ENCODE measurements at places on chromosomes 16 and 17.
A peak's percentile ranks its signal among the peaks of the same experiment; 100 is the strongest.

- DNase-seq = no peak
Observed at GRCh38 chr16:62974424-62974823, 938.2 kb upstream of the CDH8 start.

DNA sequence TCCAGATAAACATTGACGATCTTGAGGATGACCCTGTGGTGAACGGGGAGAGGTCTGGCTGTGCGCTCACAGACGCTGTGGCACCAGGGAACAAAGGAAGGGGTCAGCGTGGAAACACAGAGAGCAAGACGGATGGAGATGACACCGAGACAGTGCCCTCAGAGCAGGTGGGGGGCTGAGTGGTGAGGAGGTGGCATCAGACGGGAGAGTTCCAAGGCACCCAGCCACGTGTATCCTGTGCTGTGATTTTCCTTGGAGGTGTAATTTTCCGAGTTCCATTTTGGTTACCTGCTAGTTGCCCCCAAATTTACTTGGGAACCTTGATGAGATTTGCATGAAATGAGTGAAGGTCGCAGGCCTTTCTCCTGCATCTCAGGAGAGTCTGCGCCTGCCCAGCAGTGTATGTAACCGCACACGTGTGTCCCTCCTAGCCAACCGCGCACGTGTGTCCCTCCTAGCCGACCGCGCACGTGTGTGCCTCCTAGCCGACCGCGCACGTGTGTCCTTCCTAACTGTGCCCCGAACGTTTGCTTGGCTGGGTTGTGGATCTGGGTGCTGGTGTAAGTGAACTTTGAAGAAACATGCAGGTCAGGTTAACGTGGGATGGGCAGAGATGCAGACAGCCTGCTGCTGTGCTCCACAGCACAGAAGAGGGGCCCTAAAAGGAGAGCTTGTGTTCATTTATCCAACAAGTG lies 10.1 kb downstream of the TCF25 start:
- no peak for DNase-seq

DNA sequence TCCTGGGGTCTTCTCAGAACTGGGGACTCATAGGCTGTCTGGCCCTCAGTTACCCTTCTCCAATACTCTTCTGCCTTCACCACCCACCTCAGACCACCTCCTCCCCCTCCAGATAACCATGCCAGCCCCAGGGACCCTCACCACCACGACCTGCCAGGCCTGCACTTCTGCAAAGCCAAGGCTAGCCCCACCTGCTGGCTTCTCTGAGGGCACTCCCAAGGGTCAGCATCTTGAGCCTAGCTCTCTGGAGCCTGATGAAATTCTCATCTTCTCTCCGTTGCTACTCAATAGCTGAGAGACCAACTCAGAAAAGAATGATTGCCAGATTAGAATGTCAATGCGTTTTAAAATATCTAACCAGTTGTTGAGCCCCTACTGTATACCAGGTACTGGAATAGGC lies 56.1 kb upstream of the LYRM9 start:
- DNase-seq = no peak

- DNase-seq = no peak
Observed at GRCh38 chr17:82120148-82120547, 22.1 kb upstream of the FASN start.

DNA sequence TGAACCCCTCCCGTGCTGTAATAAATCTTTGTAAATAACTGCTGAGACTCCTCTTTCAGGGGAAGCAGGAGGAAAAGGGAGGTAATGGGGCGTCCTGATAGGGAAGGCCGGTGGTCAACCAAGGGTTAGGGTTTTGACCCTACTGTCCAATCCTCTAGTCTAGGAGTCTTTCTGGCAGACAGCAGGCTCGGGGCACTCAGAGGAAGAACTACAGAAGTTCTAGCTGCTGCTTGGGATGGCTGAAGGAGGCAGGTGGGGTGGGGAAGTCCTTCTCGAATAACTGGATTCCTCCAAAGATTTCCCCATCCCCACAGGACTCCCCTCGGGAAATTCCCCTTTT lies 387 bp upstream of the STARD3 start:
- no peak for DNase-seq

GRCh38 chr17:17467720-17468119 lies 9.1 kb upstream of the MED9 start:
- no peak for DNase-seq

DNA sequence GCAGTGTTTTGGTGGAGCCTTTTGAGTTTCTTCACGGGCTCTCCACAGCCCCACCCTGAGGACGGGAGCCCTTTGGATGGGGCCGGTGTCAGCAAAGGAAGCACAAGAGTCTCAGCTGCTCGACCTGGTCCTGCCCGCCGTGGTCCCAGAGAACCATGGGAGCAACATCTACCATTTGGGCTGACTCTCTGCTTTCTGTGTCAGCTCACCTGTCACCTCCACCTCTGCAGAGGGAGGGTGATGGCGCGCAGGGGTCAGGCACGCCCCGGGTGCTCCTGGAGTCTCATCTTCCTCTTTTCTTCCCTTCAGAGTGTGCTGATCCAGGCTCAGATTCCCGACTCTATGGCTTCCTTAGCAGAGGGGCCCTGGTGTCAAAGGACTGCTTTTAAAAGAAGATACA lies 171.7 kb downstream of the LAT start:
- no peak for DNase-seq

DNA sequence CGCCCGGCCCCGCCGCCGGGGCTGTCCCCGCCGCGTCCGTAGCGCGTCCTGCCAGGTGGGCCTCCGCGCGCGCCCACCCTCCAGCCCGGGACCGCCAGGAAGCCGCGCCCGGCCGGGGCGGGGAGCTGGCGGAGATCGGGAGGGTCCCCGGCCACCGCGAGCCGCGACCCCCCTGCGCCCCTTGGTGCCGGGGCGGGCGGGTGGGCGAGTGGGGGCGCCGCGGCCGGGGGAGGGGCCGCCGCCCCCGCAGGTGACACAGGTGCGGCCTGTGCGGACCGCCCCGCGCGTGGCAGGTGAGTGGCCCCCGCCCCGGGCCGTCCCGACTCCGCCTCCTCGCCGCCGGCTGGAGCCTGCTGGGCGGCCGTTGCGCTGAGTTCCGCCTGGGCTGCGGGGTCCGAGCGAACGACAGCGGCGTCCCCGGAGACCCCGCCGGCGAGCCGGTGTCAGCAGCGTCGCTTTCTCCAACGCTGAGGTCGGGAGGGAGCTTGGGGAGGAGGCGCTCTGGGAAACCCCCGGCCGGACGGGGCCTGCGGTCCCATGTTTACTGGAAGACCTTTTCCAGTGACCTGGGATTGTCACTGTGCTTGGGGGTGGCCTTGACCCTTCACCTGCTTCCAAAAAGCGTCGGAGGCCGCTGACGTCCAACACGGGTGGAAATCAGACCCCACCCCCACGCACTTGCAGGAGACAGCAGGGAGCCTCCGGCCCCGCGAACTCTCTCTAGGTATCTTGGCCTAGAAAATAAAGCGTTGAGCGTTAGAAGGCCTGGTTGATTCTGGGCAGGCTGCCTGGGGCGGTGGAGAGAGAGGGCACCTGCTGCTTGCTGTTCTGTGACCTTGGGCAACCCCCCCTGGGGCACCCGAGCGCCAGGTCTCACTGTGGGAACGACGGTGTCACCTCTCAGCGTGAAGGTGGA lies 542 bp downstream of the KLHL36 start:
- peak; percentile 6 for DNase-seq

GRCh38 chr17:32006957-32007462 lies at the start of gene LRRC37B:
Gene LRRC37B, plus strand, starts transcription at chr17:32007383. Its CDS starts 14,010 bp downstream, at chr17:32021393.
- peak; percentile 78 for DNase-seq

- no peak for DNase-seq
Observed at GRCh38 chr16:47061204-47061603, 82.5 kb downstream of the NETO2 start.

- no peak for DNase-seq
Observed at GRCh38 chr17:28182559-28182958, 136.4 kb upstream of the TMEM97 start.

DNA sequence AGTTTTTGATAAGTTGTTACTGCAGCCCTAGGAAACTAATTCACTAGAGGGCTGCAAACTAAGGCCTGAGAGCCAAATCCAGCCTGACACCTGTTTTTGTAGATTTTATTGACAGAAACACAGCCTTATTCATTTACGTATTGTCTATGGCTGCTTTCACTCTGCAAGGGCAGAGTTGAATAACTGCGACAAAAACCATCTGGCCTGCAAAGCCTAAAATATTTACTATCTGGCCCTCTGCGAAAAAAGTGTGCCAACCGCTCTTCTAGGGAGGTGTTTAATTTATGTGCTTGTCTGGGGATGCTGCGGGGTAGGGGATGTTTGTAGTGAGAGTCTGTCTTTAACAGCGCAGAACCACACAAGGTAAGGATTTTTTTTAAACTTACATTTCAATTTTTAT lies 165.0 kb upstream of the RBFOX1 start:
- no peak for DNase-seq

- no peak for DNase-seq
Observed at GRCh38 chr16:4051591-4051990, 64.7 kb downstream of the ADCY9 start.

GRCh38 chr16:87133112-87133850 lies 183.9 kb downstream of the C16orf95 start:
- no peak for DNase-seq

GRCh38 chr16:54938212-54939028 lies 7.8 kb downstream of the IRX5 start:
- DNase-seq = no peak

DNA sequence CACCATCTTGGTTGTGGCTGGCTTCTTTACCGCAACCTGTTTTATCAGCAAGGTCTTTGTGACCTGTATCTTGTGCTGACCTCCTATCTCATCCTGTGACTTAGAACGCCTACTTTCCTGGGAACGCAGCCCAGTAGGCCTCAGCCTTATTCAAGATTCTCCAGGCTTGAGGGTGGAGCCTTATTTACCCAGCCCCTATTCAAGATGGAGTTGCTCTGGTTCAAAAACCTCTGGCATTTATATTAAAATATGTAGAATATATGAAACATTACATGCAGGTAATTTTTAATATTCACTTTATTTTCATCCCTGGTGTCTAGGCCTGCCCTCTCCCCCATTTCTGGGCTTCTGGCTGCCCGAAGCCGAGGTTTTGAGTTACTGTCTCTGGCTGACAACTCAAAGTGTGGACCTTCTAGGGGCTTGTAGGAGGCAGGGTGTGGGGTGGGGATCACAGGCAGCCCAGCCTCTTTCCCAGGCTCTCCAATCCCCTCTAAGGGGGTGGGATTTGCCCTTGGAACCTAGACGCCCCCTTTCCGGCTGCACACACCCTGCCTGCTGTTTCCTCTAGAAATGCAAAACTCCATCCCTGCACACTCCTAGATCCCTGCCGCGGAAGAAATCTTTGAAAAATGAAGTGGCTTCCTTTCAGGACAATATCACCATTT lies 152.0 kb downstream of the KCNJ12 start:
- no peak for DNase-seq

Data from stimulated activated CD8-positive, alpha-beta memory T cell treated with anti-CD3 and anti-CD28 coated beads, Interleukin-7, amount 100 ng/mL, for 1 hour (primary cell).